NCI-H187 treated with DMSO at 0.1 percent for 48 hours (cell line): ENCODE measurements at places on chromosomes 3 and 15.

DNA sequence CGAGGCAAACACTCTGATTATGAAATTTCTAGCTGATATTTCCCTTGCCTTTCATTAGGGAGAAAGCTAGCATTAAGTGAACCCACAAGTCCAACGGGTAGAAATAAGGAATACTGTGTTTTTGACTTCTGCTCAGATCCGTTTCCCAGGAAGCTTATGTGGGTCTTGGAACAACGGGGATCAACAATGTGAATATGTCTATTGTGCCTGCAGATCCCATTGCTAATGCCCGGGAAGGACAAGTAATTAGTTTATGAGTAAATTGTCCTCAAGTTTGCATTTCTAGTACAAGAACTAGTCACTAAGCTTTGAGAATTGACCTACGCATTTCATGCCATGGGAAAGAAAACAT, 236.4 kb downstream of the UACA start:
- DNase-seq, result no peak

- DNase-seq, result no peak
Measured at GRCh38 chr3:55164191-55164590, 236.3 kb upstream of the LRTM1 start.

DNA sequence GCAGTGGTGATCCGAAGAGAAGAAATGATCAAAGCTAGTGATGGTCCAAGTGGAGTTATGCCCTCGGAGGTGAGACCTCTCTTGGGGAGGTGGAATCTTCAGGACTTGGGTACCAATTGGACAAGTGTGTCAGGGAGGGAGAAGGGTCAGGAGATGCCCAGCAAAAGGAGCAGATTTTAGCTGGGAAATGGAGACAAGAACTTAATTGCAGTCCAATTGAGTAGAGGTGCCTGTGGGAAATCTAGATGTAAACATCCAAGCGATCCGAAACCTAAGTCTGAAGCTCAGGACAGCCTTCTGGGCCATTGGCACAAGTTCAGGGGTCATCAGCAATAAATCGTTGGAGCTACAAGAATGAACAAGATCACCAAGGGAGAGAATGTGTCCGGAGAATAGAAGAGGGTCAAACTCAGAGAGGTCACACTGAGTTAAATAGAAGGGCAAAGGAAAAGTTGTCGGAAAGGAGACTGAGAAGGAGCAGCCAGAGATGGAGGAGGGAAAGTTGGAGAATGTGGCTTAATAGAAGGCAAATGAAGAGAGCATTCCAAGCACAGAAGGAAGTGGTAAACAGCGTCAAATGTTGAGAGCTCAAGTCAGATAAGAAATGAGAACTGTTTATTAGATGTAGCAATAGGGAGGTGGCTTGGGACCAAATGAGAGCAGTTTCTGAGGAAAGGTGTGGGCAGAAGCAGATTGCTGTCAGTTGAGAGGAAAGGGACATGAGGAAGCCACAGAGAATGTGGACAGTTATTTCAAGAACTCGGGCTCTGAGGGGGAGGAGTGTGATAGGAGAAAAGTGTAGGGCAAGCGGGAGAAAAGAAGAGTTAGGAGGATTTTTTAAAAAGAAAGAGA, 64.2 kb upstream of the FNDC3B start:
- DNase-seq, result no peak

DNA sequence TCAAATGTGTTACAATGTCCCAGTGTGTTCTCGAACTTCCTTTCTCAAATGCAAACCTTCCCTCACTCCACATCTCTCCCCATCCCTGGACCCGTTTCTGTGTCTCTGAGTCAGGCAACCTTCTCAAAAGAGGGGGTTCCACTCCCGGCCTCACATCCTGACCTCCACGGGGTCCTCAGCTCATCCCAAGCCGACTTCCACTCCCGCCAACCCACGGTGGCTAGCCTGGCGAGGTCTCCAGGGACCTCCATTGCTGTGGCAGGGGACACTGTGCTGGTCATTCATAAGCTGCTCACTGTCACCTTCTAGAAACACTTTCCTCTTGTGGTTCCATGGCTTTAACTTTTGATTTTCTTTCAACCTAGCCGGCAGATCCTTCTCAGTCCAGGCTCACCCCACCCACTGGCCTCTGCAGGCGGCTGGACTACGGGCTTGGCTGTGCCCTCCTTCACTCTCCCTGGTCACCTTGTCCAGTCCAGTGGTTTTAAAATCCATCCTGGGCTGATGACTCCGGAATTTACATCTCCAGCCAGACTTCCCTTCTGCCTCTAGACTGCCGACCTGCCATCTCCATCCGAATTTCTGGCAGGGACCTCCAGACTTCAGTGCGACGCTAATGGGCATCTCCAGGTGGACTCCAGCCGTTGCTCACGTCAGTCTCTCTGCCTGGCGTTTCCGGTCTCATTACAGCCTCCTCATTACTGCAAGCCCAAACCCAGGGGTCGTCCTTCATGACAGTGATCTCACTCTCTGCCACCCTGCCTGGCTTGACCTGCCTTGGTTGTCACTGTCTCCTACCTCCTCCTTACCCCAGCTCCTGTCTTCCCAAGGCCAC, 20.0 kb downstream of the ABTB1 start:
- no peak for DNase-seq

DNA sequence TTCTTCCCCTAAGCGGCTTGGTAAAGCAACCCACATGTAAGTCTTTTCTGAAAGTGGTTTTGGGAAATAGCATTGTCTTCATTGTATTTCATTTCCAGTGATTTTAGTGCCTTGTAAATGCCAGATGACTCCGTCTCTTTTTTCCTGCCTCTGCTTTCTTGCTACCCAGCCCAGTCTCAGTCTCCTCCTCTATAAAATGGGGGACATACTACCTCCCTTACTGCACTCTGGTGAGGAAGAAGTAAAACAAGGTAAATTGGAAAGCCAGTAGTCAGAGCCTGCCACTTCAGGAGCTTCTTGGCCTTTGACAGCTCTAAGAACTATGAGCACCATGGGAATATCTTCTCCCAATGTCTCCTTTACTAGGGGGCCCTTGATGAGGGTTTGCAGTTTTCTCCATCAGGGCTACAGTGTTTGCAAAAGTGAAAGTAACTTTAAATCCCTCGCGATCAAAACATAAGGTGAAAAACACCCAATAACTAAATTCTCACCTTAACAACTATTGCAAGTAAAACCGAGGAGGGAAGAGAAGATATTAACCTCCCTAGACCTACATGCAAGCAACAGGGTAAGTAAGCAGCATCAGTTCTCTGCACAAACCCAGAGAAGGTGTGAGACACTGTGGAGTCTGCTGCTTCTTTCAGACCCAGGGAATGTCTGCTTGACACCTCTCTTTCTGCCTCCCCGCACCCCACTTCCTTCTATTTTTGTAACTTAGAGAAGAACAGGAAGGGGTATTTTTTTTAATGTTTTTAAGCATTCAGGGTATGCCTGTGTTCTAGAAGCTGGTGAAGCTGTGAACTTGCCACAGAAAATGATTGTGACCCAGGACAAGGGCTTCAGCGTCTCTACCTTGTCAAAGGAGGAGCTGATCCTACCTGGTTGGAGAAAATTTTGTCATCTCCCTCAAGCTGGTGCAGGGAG, 159.1 kb upstream of the EOMES start:
- no peak for DNase-seq

- DNase-seq, result no peak
Measured at GRCh38 chr3:31853580-31853979, 127.5 kb downstream of the OSBPL10 start.

GRCh38 chr3:53195602-53196574, 34.9 kb downstream of the PRKCD start:
- DNase-seq, result no peak

DNA sequence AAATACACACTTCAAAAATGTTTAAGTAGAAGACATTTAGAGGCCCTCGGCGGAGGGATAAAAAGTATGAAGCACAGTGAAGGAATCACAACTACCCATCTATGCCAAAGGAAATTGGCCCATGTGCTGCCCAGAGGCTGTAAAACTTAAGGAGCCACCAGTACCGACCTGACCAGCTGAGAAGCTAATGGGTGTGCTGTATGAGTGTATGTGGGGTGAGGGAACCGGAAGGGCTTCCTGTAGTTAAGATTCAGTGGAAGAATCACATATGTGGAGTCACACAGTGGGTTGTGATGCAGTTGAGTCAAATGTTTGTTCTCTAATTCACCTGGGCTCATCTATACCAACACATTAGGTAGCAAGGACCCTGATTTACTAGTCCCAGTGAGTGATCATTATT, 516.0 kb upstream of the IL12A start:
- DNase-seq, result no peak

- peak; percentile 25 for DNase-seq
Measured at GRCh38 chr3:129506231-129506742, 22.2 kb upstream of the RHO start.
